ENCODE measurements at places on chromosomes 3 and 15.

GRCh38 chr3:102238362-102238761 is 196.5 kb upstream of the ZPLD1 start:
- no peak for DNase-seq

DNA sequence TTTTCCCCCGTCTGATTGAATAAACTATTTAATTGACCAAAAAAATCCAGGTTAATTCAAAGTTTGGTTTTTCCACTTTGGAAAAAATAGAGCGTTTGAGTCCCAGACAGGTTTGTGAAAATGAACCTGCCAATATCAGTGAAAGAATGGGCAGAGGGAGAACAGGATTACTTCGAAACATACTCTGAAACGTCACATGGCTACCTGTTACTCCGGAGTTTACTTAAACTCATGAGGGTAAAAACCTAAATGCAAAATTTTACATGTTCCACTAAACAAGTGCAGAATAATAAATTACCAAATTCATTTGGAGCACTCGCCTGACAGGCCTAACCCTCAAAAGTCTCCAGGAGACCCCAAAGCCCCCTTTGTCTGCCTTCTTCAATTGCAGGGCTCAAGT is 419.9 kb downstream of the MECOM start:
- DNase-seq: no peak

DNA sequence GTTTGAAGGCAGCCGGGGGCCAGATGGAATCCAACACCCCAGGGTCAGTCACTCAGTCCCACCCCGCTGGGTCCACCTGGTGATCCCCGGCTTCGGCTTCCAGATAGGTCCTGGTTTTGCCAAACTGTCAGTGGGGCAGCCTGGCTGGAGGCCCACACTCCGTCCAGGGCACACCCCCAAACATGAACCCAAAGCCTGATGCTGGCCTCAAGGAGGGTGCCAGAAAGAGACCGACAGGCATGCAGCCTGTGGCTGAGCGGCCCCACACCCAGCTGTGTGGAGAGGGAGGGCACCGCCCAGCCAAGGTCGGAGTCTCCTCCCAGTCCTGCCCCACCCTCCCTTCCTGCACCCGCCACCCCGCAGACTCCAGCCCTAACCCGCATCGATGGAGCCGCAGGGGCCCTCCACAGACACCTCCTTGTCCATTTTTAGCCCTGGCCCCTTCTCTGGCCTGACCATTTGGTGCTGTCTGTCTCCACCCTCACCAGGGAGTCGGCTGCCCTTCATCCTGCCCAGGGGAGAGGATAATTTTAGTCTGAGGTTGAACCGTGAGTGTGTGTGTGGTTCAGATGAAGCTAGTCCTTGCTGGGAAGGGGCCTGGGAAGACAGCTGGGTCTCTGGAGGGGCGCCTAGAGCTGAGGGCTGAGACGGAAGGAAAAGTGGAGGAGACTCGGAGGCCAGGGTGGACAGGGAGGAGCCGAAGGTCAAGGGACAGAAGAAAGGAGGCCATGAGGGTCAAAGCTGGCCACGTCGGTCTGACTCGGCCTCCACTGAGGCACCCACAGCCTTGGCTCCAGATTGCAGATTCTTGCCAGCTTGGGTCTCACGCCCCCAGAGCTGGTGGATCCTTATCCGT is 23.1 kb downstream of the TNK2 start:
- no peak for DNase-seq

GRCh38 chr3:64799606-64800005 is 111.8 kb upstream of the ADAMTS9 start:
- DNase-seq: no peak

- DNase-seq: no peak
Observed at GRCh38 chr3:123076496-123077418, 9.9 kb downstream of the PDIA5 start.

- no peak for DNase-seq
Observed at GRCh38 chr3:21682206-21682605, 68.8 kb downstream of the ZNF385D start.

GRCh38 chr3:176937541-176937940 is 259.7 kb downstream of the TBL1XR1 start:
- DNase-seq: no peak

DNA sequence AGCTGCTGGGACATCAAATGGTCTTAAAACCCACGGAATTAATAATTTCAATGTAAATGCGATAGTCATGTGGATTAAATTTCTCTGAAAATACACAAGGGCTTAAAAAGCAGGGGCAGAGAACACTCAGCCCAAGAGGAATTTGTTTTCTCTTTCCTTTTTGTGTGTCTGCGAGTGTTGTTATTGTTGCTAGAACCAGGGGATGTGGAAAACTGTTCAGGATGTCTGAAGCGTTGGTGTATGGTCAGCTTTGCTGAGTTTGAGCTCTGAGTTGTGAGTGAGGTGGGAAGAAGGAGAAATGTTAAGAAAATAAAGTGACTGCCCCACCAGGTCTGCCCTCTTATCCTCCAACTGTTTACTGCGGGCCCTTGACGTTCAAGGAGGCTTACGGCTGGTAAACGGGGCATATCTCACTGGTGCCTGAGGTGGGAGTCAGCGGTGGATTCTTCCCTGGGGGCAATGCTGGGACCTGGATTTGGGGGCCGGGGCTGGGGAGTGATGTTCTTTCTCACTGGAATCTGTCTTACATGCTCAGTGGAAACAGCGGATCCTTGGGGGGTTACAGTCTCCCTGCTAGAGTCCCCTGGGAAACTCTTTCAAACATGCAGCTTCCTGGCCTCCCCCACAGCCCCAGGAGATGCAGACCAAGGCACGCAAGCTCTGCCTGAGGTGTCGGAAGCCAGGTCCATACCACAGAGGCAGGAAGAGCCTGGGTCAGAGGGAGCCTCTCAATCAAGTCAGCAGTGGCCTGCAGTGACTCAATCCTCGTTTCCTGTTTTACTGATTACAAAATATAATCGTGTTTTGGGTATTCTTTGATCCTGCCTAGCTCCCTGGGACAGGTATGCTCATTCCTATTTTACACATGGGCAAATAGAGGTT is 41.8 kb downstream of the ITGA11 start:
- peak; percentile 40 for DNase-seq

- no peak for DNase-seq
Observed at GRCh38 chr3:69072928-69073327, 7.2 kb downstream of the UBA3 start.

- DNase-seq: no peak
Observed at GRCh38 chr3:127783642-127784160, 38.6 kb downstream of the MGLL start.

- DNase-seq: no peak
Observed at GRCh38 chr15:90550919-90551318, 21.2 kb downstream of the CRTC3 start.

GRCh38 chr3:45679805-45680204 is 9.4 kb upstream of the SACM1L start:
- DNase-seq: no peak

DNA sequence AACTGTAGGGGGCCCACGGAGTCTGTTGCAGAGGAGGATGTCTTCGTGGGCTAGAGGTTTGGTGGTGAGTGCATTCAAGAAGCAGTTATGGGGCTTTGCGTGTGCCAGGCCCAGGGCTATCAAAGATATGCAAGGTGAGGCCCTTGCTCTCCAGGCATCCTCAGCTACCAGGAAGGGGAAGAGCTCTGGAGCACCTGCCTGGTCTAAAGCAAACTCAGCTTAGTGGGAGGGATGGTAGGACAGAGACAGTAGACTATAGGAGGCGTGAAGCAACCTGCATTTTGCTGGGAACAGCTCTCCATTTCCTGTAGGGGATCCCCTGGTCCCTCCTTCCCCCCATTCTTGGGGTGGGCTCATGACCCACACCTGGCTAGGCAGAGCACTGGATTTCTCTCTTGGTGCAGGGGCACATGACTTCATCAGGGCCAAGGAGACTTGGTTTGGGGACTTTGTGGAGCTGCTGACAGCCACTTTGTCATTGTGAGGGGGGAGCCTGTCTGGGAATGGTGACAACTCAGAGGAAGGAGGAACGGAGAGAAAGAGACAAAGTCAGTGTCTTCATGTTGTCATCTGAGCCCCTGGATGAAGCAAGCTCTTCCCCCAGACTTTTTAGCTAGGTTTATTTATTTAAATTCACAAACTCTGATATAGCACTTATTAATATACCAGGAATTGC is 8.6 kb upstream of the EEFSEC start:
- DNase-seq: no peak

- DNase-seq: no peak
Observed at GRCh38 chr15:39454189-39454986, 126.5 kb upstream of the THBS1 start.

GRCh38 chr3:141103067-141103466 is 51.9 kb downstream of the SPSB4 start:
- DNase-seq: no peak

DNA sequence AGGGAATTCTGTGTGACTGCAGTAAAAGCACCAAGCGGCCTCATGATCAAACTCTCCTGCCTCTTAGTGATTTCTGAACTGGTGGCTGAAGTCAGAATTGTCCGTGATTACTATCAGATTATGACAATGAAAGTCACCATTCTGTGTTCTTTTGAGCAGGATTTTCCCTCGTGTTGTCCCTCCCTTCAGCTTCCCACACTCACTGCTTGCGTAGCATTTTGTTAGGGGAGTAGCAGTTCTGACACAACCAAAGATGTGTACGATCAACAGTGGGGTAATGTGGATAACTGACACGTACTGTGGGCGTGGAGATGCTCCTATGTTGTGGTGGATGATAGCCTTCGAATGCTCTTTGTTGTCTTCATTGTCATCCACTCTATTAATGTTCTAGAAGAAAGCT is 67.8 kb upstream of the ICE2 start:
- no peak for DNase-seq

- peak; percentile 10 for DNase-seq
Observed at GRCh38 chr3:142148044-142148791, 1.1 kb downstream of the TFDP2 start.
